GM18507 (cell line): ENCODE measurements at places on chromosomes 7 and 10.

DNA sequence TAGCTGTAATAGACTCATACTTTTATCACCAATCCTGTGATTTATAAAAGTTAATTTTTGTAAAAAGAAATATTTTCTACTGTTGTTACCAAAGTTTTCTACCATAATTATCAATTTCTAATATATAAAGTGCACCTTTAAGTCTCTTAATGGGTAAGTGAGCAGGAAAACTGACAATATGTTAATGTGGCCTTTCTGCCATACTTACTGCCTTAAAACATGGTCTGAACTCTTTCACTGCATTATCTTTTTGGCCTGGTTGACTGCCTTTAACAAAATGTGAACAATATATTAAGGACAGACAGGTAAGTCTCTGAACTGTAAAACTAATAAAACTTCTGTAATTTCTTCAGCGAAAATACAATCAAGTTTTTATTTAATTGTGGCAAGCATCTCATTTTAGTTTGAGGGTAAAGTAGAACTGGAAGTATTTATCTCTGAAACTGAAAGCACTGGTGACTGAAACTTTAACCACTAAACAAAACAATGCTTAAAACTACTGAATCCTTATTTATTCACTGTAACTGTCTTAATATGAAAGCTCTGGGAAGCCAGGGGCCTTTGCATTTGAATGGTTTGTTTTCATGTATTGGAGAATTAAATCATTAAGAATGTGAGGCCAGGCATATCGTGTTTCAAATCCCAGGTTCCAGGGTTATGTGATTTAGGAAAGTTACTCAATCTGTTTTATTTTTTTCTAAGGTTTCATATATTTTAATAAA, 948.8 kb upstream of the POT1 start:
- DNase-seq, result no peak

- no peak for DNase-seq
Measured at GRCh38 chr10:73556855-73557254, 34.3 kb downstream of the USP54 start.

DNA sequence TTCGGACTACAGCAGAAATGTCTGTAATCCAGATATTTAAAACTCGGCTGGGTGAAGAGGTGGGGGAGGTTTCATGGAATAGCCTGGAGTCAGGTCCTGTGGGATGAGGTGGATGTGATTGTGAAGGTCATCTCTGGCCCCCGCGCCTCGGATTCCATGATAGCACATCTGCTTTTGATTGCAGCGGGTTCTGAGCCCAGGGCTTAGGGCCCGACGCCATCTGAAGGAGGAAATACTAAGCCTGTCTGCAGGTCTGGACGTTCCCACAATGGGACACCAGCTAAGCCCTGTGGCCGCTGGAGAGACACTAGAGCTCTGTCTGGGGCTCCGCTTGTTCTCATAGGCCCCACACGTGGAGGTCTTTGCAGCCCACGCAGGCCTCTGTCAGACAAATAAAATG, 328.7 kb downstream of the CXCL12 start:
- DNase-seq, result no peak

DNA sequence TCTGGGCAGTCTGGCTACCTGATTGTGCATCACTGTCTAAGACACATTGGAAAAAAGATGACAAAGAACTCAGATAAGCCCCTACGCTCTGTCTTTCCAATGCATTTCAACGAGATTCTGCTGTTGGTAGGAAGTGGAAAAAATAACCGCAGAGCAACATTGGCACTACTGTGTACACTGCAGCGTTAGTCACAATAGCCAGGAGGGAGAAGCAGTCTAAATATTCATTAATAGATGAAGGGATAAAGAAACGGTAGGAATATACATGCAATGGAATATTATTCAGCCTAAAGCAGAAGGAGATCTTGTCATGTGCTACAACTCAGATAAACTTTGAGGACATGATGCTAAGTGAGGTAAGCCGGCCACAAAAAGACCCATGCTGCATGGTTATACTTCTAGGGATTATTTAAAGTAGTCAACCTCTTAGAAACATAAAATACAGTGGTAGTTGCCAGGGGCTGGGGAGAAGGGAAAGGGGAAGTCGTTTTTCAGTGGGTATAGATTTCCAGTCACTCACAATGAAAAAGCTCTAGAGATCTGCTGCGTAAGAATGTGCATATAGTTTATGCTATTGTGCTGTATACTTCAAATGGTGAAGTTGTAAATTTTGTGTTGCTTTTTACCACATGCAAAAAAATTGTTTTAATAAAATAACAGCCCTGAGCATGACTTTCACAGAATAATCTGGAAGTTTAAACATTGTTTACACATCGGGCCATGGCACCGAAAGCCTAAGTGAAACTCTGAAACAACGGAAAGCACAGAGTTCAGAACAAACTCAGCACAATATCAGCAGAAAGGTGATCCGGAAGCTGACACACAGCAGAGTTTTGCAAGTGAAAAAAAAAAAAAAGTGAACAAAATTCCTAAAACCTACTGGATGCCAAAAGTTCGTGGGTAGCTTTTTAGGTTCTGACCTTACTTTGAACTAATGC, 40.1 kb downstream of the ELMO1 start:
- no peak for DNase-seq

GRCh38 chr7:52257890-52258289, 777.5 kb upstream of the POM121L12 start:
- DNase-seq, result no peak

GRCh38 chr7:73827567-73828106, 3.2 kb upstream of the CLDN4 start:
- DNase-seq, result no peak

DNA sequence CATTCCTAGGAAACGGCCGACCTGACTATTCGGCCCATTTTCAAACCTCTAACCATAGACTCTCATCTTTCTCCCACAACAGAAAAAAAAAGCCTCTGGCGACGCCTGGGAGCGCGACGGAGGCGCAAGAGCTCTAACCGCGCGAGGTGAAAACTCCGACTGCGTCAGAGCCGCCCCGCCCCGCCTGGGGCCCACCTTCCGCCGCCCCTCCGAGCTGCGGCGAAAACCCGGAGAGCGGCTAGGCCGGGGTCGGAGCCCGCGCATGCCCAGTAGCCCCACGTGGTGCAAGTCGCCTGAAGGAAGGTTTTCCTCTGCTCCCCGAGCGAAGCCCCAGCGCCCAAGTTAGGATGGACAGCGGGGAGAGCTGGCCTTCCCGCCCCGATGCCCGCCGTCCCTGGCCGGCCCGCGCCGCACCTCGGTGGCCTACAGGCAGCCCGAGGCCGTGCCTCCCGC, 683 bp upstream of the SGMS1 start:
- DNase-seq, result peak; percentile 68

GRCh38 chr7:19413443-19413965, 268.3 kb upstream of the FERD3L start:
- DNase-seq, result no peak

DNA sequence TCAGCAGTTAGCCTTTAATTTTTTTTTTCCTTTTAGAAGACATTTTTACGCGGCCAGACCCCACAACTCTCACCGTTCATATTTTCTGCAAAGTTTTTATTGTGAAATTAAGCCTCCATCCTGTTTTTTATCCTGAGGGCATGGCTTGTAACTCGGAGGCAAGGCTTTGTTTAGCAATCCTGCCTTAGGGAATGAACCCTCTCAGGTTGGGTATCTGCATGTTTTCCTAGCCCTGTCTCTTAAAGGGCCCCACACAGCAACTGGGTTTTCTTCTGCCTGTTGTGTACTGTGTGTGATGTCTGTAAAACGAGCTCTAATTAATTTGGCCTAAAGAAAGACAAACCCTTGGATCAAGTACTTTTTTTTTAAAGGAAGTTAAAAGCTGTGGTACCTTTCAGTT, 130.2 kb upstream of the COBL start:
- DNase-seq, result no peak

GRCh38 chr7:16564909-16565426, 38.3 kb downstream of the LRRC72 start:
- peak; percentile 12 for DNase-seq

DNA sequence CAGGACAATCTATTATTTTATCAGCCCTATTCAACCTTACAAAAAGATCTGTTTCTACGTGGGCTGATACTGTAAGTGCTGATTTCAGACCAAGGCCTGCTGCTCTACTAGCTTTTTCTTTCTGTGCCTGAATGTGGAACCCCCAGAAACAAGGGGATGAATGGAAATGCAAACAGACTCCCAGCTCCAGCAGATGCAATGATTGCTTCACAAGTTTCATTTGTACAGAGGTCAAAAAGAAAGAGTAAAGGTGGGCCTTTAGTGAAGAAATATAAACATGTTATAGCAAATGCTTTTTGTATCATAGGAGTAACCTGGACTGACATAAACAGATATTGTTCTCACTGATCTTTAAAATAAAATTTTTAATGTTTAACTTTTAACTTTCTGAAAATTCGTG, 130.2 kb upstream of the SLC25A13 start:
- DNase-seq, result no peak

DNA sequence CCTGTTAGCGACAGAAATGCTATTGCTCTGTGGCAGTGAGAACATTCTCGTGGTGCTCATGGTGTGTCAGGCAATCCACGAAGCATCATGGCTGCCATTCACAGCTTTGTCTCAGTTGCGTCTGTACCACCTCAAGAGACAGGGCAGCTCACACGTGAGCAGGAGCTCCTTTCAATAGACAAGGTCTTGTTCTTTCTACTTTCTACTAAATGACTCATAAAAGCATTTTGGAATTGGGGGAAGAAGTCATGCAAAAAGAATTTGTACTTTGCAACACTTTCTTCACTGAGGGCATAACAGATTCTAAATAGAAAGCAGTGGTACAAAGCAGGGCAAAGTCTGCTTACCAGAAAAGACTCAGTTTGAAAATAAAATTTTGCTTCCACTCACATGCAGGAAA, 638.5 kb downstream of the PHTF2 start:
- no peak for DNase-seq

- no peak for DNase-seq
Measured at GRCh38 chr7:139488810-139489209, 5.3 kb upstream of the KLRG2 start.

- no peak for DNase-seq
Measured at GRCh38 chr7:131547589-131547988, 8.8 kb downstream of the PODXL start.

GRCh38 chr7:28800150-28800549, 158.0 kb downstream of the TRIL start:
- DNase-seq, result no peak

GRCh38 chr10:118955951-118956801, 73.3 kb upstream of the NANOS1 start:
- DNase-seq, result no peak

- no peak for DNase-seq
Measured at GRCh38 chr10:24170199-24170598, 38.7 kb upstream of the KIAA1217 start.

DNA sequence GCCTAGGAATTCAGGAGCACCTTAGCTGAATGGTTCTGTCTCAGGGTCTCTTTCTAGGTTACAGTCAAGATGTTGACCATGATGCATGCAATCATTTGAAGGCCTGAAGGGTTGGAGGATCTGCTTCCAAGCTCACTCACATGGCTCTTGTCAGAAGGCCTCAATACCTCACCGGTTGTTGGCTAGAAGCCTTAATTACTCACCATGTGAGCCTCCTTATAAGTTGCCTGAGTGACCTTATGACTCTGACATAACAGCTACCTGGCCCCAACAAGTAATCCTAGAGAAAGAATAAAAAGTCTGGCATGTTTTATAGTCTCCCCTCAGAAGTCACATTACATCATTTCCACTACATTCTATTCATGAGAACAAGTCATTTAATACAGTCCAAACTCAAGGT, 3.4 kb upstream of the C1GALT1 start:
- DNase-seq, result no peak

DNA sequence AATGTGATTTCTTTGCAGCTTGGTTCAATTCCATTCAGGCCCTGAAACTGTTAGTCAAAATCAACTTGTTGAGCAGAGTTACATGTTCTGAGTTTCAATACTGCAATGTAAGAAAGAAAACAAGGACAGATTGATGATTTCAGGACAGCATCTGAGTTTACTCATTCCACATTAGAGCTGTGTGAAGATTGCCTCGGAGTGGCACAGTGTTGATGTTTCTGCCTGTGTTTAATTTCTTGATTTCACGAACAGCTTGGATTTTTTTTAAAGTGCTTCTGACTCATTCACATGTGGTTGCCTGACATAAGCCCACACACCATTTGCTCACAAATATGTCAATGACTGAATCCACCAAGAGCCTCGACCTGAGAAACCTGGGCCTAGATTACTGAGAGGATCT, 101.2 kb upstream of the PARD3 start:
- DNase-seq, result no peak

DNA sequence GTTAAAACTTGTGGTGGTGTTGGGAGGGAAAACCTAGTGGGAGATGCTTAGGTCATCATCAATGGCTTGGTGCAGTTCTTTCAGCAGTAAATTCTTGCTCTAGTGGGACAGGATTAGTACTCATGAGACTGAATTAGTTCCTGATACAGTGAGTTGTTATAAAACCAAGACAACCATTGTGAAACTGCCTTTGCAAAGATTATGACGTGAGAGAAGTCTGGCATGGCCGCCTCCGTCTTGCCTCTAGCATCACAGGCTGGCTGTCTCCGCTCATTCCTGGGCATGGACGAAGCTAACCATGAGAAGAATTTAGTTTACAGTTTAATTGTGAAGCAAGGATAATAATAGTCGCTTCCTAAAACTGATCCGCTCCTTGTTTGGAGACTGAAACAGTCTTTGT, 186.4 kb downstream of the KIF20B start:
- no peak for DNase-seq

DNA sequence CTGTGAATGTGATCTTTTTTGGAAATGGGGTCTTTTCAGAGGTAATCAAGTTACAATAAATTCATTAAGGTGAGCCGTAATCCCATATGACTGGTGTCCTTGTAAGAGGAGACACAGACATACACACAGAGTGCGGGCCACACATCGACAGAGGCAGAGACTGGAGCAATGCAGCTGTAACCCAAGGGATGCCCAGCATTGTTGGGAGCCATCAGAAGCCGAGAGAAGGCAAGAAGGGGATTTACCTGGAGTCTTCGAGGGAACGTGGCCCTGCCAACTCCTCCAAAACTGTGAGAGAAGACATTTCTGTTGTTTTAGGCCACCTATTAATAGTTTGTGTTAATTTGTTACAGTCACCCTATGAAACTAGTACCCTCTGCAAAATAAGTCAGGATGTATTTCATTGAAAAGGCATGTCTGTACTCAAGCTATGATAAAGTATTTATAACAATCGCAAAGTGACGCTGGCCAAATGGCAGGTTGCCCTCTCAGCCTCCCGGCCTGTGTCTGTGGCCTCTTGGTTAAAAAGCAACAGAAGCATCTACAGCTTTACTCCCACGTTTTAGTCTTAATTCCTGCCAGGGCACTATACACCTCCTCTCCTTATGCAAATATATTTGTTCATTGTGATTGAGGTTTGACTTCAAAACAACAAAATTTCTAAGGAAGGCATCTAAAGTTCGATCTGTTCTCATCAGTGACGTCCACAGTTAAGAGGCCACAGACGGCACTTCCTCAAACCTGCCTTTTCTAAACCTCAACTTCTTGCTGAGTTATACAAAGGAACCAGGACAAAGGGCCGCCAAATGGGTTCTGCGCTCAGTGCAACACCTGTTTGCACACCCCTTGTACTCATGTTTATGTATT, 46.8 kb downstream of the HIPK2 start:
- no peak for DNase-seq

DNA sequence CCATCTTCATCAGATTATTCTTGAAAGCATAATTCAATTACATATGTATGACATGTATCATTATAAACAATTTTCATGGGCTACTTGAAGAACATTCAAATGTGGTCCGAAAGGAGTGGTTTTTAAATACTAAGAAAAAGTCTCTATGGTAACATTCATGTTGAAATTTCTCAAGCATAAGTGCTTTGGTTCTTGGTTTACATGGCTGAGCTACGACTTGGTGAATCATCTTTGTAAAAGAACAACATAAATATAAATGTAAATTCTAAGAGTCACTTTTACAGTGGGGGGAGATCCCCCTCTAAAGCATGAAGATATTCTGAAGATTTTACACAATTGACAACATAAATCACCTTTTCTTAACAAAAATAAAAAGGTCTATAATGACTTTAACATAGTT, 118.6 kb downstream of the MAGI2 start:
- DNase-seq, result no peak
